ENCODE measurements at places on chromosomes 1 and 21.

- no peak for DNase-seq
- no peaks in the 10 kb centered on the region for H3K36me3 ChIP-seq
- H3K27ac ChIP-seq: no peak overlapping the region
Measured at GRCh38 chr1:116804736-116805135, 50.5 kb downstream of the CD2 start.

- no peak overlapping the region for H3K4me3 ChIP-seq
- no peaks in the 10 kb centered on the region for H3K27me3 ChIP-seq
- no peak for DNase-seq
- no peak overlapping the region for H3K27ac ChIP-seq
Measured at GRCh38 chr1:216528816-216529215, 105.6 kb upstream of the USH2A start.

DNA sequence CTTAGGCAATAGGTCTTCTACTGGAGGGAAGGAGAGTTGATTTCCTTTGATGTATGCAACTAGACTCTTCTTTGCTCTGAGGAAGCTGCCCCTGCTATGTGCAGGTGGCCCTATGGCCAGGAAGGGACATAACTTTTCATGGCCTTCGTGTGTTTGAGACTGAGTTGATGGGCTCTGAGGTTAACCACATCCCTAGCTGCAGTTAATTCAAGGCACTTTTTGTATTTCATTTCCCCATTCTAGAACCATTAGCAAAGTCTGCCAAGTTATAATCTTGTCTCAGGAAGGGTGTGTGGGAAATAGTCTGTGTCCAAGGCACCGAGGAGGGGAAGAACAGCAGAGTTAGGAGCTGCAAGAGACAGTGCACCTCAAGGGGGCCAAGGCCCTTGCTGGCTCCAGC, 2.5 kb downstream of the FCRL4 start:
- H3K36me3 ChIP-seq: no peaks in the 10 kb centered on the region
- H3K4me1 ChIP-seq: no peaks in the 10 kb centered on the region
- no peak overlapping the region for H3K27ac ChIP-seq
- no peak overlapping the region for H3K4me3 ChIP-seq

GRCh38 chr1:65724151-65724550, 68.5 kb upstream of the PDE4B start:
- no peaks in the 10 kb centered on the region for H3K27me3 ChIP-seq
- no peaks in the 10 kb centered on the region for H3K4me1 ChIP-seq
- no peaks in the 10 kb centered on the region for H3K36me3 ChIP-seq
- no peak for DNase-seq
- H3K27ac ChIP-seq: no peak overlapping the region

DNA sequence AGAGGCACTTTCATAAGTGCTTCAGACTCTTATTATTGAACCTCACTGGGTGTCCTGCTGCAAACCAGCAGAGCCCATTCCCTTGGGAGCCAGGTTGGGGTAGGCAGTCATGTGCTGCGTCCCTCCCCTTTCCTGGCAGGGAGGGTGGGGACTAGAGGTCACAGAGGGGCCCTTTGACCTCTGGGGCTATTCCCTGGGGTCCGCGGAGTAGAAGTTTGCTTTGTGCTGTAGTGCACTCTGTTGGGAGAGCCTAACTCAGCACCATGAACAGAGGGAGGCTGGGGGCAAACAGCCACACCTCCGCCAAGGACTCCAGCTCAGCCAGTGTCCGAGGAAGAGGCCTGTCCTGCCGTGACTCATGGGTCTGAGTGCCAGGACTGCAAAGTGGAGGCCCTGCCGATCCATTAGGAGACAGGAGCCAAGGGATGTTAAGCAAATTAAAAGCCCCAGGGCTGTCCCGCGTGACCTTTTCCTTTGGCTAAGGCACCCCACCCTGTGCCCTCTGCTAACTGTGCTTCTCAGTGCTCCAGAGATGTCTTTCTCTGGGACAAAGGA, 3.0 kb upstream of the IGSF21 start:
- no peaks in the 10 kb centered on the region for H3K36me3 ChIP-seq
- no peak overlapping the region for H3K4me3 ChIP-seq
- no peaks in the 10 kb centered on the region for H3K4me1 ChIP-seq
- H3K27me3 ChIP-seq: peaks cover 48% of the 10 kb centered on the region
- DNase-seq: no peak
- no peak overlapping the region for H3K27ac ChIP-seq

DNA sequence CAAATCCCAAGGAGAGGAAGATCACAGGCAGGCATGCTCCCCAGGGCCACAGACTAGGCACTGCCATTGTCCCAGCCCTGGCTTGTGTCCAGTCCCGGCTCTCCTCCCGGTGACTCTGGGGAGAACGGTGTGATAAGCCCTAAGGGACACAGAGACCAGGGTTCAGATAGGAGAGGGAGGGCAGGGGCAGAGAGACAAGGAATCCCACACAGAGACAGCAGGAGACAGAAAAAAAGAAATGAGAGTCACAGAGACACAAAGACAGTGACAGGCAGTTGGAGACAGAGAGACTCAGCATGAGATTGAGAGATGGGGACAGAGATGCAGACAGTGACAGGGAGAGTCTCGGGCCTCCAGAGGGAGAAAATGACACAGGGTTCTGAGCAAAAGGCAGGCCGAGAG, 361 bp downstream of the INSRR start:
- H3K36me3 ChIP-seq: no peaks in the 10 kb centered on the region
- peaks cover 26% of the 10 kb centered on the region for H3K4me1 ChIP-seq
- no peak for DNase-seq
- no peak overlapping the region for H3K27ac ChIP-seq
- peaks cover 61% of the 10 kb centered on the region for H3K27me3 ChIP-seq

DNA sequence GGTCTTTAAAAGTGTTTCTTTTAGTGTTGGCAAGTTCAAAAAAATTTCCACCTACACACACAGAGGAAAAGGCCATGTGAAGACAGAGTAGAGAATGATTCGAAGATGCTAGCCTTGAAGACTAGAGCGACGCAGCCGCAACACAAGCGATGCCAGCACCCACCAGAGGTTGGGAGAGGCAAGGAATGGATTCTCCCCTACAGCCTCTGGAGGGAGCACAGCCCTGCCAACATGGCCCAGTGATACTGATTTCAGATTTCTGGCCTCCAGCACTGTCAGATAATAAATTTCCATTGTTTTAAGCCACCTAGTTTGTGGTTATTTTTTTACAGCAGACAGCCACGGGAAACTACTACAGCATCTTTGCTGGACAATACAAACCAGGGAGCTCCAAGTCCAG, 6.9 kb upstream of the ADAR start:
- H3K27me3 ChIP-seq: no peaks in the 10 kb centered on the region
- H3K36me3 ChIP-seq: no peaks in the 10 kb centered on the region
- no peak overlapping the region for H3K27ac ChIP-seq
- no peak overlapping the region for H3K4me3 ChIP-seq
- no peak for DNase-seq

Measured in upper lobe of right lung (tissue), 1 donor.